ENCODE measurements at places on chromosomes 1 and 21.

- no peak for DNase-seq
Observed at GRCh38 chr21:42642219-42642745, 11.1 kb upstream of the PDE9A start.

GRCh38 chr1:17192394-17193221 lies 12.3 kb upstream of the PADI1 start:
- DNase-seq, result no peak

DNA sequence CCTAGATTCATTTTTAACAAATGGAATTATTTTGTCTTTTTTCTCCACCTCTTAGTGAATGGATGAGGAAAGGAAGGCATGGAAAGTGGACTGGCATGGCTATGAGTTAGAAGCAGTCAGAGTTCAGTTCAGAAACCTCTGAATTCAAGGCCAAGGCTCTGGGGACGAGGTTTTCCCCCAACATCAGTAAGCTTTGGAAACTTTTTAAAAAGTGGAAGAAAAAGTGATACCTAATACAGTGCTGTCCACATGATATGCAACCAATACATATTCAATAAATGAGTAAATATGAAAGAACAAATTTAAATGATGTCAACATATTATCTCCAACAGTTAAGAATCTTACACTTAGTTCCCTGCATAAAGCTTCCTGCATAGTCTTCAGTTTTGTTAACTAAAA lies 204.7 kb downstream of the HLX start:
- no peak for DNase-seq

- no peak for DNase-seq
Observed at GRCh38 chr1:15362096-15362736, 47.5 kb upstream of the EFHD2 start.

DNA sequence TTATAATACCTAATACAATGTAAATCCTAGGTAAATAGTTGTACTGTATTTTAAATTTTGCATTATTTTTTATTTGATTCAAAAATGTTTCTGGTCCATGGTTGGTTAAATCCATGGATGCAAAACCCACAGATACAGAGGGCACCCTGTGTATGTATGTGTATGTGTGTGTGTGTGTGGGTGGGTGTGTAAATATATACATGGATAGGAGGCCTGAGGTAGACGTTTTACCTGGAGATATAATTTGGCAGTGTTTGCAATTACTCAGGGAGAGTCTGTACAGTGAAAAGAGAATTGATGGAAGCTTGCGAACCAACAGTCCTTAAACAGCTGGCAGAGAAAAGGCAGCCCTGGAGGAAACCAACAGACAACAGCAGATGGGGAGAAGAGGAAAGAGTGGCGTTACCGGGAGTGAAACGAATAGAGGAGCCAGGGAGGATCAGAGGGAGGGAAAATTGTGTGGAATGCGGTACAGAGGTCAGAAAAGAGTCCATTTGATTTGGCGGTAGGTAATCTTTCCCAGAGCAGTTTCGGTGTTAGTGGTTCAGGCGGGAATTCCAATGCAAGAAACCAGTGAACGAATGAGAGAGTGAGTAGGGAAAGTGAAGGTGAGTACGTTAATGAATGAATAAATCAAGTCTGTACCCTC lies 47.9 kb upstream of the NBL1 start:
- DNase-seq, result no peak

- DNase-seq, result no peak
Observed at GRCh38 chr1:170365331-170365730, 166.6 kb upstream of the GORAB start.

DNA sequence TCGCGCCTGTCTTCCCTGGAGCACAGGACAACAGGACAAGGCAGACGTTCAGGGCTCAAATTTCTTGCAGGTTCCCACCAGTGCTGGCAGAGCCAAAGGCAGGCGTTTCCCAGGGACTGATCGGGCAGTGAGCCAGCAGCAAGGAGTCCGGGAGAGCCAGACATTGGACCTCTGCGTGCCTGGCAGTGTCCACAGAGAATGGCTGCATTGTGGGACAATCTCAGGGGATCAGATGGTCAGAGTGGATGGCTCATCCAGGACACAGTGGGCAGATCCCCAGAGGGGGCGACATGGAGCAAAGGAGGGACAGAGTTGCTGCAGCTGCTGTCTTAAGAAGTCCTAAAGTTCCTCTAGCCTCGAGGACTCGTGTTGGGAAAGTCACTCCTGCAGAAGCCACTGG lies 4.6 kb downstream of the TMEM63A start:
- peak; percentile 38 for DNase-seq

DNA sequence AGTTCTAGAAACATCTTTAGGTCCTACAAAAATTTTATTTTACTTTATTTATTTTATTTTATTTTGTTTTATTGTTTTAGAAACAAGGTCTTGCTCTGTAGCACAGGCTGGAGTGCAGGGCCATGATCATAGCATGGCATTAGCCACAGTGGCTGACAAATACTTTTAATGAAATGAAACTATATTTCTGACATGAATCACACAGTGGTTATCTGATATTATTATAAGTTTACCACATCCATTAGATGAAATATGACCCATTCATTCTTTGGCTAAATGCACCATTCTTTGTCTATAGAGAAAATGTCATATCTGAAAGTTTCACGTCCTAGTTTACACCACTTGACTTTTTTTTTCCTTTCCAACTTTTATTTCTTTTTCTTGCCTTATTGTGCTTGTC lies 613.4 kb upstream of the ADAMTS5 start:
- DNase-seq, result peak; percentile 26

GRCh38 chr21:43691086-43691795 lies 27.7 kb upstream of the PDXK start:
- no peak for DNase-seq

GRCh38 chr1:213457186-213457585 lies 406.1 kb downstream of the RPS6KC1 start:
- no peak for DNase-seq

DNA sequence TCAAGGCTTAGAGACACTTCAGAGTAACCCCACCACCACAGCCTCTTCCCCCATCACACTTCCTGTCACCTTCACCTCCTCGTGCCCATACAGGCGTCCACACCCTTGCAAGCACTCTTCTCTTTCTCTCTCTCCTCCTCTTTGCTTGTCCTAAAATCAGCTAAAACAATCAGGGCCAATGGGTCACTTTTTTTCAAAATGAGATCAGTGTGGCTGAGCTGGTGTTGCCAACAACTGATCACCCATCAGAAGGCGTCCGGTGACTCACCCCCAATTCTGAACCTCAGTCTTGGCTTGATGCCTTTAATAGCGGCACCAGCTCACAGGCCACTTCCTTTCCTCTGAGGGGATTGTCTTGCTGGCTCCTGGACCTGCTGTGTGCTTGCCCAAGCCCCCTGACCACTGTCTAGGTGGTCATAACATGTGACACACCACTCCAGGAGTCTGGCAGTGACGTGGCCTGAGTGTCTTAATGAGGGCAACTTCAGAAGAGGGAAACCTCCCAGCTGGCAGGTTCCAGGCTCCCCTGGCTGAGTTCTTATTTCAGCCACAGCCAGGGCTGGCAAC lies 1.6 kb downstream of the DRAXIN start:
- DNase-seq, result peak; percentile 90

DNA sequence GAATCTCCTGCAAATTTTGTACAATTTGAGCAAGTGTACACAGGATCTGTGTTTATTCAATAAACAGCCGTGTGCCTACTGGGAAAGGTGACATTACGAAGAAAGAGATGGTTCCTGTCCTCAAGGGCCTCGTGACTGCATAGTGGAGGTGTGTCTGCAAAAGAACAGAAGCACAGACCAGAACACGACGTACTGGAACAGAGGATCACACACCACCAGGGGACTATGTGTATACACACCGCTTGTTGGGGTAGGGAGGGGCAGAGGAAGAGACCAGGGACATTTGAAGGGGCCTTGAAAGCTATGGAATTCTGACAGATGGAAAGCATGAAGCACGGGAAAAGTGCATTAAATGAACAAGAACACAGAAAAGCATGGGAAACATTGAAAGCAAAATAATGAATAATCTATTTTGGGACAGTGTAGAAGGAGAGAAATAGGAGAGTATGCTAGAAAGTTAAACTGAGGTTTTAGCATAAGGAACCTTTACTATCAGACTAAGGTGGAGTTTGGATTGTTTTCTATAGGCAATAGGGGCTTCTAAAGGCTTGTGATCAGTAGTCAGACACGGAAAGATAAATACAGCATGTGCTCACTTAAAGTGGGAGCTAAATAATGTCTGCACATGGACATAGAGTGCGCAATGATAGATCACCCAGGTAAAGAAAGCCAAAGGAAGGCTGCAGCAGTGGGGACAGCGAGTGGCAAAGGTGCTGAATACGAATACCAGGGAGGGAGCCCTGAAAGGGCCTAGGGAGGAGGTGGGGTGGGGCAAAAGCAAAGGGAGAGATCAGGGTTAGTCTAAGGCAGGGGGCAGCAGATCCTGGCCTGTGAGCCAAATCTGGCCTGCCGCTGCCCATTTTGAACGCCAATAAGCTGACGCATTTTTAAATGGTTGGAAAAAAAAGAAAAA lies 11.0 kb downstream of the JAK1 start:
- DNase-seq, result no peak

- DNase-seq, result no peak
Observed at GRCh38 chr1:25971066-25971810, 26.6 kb downstream of the PAFAH2 start.

DNA sequence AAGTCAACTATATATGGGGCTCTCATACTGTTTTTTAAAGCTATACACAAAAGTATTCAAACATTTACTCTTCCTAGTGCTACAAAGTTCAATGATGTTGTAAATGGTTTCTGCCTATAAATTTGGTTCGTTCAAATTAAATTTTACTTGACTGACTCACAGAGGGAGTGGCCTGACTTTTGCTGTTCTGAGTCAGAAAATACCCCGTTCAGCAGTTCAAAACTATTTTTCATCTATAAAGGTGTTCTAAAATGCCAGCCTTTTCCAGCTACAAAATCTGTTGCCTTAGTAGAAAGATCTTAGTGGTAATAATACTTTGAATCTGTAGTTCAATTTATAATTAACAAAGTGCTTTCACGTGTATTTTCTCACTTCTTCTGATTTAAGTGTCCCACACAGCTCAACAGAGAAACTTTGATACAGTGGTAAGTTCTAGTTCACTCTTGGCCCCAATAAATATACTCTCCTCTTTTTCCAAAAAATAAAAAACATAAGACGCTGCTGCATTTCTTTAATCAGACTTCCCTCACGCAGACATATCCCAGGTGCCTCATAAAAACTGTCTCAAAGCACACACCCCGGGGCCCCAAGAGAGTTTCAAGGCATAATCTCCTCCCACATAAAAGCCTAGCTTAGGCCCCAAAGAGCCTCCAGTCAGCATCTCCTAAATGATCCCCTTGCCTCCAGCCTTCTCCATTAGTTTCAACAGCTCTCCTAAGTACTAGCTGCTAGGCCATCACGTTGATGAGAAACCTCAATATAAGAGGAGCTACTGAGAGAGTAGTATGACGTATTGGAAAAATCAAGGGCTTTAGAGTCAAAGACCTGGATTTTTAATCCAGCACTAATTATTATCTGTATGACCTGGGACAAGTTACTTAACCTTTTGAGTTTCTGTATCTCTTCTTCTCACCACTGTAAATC lies 3.2 kb downstream of the PTP4A2 start:
- peak; percentile 75 for DNase-seq

GRCh38 chr1:91791691-91792488 lies 94.1 kb downstream of the TGFBR3 start:
- DNase-seq, result no peak

DNA sequence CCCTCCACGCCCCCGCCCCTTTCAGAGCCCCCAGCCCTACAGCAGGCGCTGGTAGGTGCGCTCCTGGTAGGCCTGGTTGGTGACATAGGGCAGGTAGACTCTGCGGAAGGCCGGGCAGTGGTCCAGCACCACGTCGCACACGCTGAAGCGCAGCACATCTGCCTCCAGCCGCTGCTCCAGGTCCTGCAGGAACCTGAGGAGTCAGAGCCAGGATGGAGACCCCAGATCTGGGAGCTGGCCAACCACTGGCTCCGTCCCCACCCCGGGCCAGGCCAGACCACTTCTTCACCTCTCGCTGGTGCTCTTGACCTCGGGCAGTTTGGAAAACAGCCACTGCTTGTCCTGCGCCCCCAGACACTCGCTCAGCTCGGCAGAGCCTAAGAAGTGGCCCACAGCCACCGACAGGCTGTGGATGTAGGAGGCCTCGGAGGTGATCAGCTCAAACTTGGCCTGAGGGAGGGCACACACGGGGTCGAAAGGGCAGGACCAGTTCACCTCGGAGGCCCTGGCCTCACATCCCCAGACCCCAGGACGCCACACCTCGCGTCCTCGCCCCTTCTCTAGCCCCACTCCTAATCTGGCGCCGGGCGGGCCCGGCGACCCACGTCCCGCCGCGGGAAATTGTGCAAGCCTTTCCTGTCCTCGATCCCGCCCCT lies 6.4 kb downstream of the ARHGEF19 start:
- no peak for DNase-seq

DNA sequence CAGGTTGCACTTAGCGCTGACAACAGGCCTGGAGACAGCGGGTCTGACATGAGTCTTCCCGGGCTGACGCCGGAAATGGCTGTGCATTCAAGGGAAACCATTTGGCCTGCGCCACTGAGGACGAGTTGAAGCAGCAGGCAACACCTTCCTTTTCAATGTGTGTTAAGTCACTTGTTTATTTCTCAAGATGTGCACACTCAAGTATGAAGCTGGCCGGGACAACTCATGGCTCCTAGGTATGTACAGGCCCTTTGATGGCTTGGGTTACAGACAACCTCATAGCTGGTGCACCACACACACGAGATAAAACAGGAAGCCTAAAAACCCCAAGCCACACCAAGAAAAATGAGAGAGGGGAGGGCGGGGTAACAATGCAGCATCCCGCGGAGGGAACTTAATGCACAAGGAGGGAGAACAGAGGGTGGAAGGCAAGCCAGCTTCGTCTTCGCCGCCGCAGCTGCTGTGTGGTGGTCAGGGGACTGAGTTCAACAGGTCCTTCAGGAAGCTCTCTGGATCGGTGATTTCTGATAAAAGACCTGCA lies 118.0 kb upstream of the IFFO2 start:
- DNase-seq, result no peak

DNA sequence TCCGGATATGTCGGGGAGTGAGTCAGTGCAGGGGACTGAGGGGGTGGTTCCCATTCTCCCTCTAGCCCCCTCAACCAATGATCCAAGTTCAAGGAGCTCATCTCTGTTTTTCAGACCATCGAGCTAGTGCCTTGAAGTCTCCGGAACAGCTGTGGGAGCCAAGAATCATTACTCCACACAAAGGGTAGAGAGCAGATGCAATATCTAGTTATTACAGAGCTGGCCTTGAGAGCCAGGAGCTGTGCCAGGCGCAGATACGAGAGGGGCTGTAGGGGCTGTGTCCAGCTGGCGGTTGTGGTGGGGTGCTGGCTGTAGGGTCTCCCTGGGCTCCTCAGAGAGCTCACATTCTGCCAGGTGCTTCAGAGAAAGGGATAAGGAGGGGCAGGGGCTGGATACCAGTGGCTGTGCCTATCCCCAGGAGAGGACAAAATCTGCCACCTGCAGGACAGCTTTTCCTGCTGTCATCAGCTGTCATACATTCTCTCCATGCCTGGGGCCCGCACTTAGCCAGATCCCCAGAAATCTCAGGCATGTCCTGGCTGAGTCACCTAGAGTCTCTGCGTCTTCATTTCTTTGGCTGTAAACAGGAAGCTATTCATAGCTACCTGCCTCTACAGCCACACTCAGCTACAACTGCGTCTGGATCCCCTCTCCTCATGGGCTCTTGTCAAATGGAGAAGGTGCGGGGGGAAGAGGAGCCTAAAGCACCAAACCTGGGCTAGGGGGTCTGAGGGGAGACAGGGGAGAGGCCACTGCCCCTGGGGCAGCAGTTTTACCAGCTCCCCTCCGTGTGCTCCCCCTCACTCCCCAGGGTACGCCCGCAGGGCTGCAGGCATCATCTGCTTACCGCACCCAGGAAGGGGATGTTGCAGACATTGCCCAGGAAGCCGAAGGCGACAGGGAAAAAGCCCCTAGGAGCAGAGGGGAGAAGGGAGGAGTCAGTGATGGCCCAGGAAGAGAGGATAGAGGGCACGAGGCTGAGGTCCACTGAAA lies 2.4 kb upstream of the KISS1 start:
- peak; percentile 47 for DNase-seq

GRCh38 chr1:11847667-11848372 lies at the start of gene NPPA:
Gene NPPA (minus strand): TSS chr1:11847783. CDS start chr1:11847684, 99 bp downstream.
- peak; percentile 29 for DNase-seq

All from fibroblast of mammary gland (primary cell).